ENCODE measurements at places on chromosomes 4 and X.
A peak's percentile ranks its signal among the peaks of the same experiment; 100 is the strongest.

- no peak for DNase-seq
These were observed 380.6 kb downstream of the MAPK10 start for GRCh38 chr4:85979276-85979675.

GRCh38 chrX:129721870-129722269, 16.9 kb upstream of the XPNPEP2 start:
- no peak for DNase-seq

DNA sequence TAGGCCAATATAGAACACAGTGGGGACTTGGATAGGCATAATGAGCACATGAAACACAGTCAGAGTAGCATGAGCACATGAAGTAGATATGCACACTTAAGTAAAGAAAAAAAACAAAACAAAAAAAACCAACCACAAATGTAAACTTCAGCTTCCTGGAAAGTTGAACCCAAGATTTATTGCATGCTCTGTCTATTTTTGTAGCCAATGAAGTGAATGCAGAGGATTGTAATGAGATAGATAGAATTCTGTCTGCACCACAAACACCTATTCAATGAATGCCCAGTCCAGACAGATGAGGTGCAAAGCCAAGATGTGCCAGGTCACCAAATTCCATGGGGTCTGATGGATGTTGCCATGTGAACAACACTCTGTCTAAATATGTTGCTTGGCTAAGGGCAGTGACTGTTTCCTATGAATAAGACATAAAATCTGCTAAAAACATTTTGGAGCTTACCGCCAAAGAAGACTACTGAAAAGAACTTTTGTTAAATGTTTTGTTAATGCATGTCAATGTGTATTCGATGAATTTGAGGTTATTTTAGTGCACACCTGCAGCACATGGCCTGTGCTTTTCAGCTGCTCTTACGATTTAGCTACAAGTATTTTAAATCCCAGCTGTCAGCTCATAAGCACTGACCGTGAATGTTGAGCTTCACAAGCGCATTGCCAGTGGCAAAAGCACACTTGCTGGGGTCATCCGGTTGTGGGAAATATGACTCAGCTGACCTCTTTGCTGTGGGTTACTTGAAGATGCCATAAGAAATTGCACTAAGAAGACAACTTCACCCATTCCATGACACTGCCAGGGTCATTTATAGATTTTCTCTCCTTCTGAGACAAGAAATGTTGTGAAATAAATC, 374.8 kb upstream of the GNPDA2 start:
- DNase-seq = peak; percentile 32

GRCh38 chrX:4710618-4711433, 997.4 kb upstream of the PRKX start:
- peak; percentile 80 for DNase-seq

DNA sequence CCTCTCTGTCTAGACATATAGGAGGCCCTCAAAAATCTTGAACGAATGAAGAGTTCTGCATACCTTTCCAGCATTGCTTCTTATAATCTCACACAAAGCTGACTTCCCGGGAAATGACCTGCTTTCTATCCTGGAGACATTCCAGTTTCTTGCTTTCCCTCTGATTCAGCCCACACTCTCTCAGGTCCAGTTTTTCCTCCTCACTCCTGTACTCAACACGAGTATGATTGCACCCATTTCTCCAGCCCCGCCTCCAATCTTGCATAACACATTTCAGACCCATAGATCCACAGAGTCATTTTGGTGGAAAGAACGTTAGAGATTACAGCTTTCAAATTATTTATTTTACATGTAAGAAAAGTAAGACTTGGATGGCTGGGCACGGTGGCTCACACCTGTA, 127.5 kb upstream of the TLR3 start:
- no peak for DNase-seq

All from mammary epithelial cell (primary cell).